ENCODE measurements at places on chromosomes 7 and 10.

DNA sequence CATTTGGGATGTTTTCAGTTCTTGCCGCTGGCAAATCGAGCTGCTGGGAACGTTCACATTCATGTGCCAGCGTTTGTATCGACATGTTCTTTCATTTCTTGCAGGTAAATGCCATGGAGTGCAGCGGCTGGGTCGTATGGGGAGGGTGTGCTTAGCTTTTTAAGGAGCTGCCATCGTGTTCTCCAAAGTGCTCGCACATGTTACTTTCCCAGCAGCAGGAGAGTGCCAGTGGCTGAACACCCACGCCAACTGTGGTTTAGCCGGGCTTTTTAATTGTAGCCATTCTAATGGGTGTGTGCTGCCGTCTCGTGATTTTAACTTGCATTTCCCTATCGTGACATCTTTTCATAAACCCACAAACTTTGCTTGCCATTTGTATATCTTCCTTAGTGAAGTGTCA lies 11.6 kb upstream of the BNIP3 start:
- DNase-seq: no peak
- H3K36me3 ChIP-seq: no peaks in the 10 kb centered on the region
- H3K27me3 ChIP-seq: no peaks in the 10 kb centered on the region
- H3K27ac ChIP-seq: no peak overlapping the region
- peaks cover 23% of the 10 kb centered on the region for H3K4me1 ChIP-seq
- H3K4me3 ChIP-seq: no peak overlapping the region

- no peak overlapping the region for H3K4me3 ChIP-seq
- no peak for DNase-seq
- no peaks in the 10 kb centered on the region for H3K27me3 ChIP-seq
- H3K27ac ChIP-seq: no peak overlapping the region
- H3K4me1 ChIP-seq: no peaks in the 10 kb centered on the region
Observed at GRCh38 chr10:93749218-93749799, 8.4 kb upstream of the LGI1 start.

- no peak overlapping the region for H3K4me3 ChIP-seq
- H3K27ac ChIP-seq: no peak overlapping the region
- DNase-seq: no peak
Observed at GRCh38 chr7:90232430-90232829, 12.5 kb upstream of the CFAP69 start.

- no peak overlapping the region for H3K27ac ChIP-seq
- no peak overlapping the region for H3K4me3 ChIP-seq
- no peaks in the 10 kb centered on the region for H3K4me1 ChIP-seq
- no peaks in the 10 kb centered on the region for H3K27me3 ChIP-seq
- no peaks in the 10 kb centered on the region for H3K36me3 ChIP-seq
Observed at GRCh38 chr7:163298-163695, 29.1 kb upstream of the FAM20C start.

DNA sequence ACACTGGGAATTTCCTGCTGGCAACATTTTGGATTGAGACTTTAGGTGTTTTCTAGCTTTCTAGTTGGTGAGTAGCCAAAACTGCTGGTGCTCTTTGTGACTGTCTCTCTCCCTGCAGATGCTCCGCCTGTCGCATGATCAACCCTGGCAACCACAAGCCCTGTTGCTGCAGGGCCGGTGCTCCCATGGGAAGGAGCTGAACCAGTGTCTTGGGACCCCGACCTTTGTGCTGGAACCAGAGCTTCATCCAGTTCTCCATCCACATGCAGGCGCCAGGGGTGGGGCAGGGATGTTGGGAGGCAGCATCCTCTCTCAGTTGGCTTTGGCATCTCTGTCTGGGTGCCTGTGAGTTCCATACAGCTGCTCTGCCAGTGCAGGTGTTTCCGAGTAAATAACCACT lies 306.2 kb upstream of the MKI67 start:
- no peak overlapping the region for H3K27ac ChIP-seq
- no peak overlapping the region for H3K4me3 ChIP-seq
- DNase-seq: no peak
- no peaks in the 10 kb centered on the region for H3K4me1 ChIP-seq

GRCh38 chr10:71631007-71631861 lies 88.3 kb downstream of the C10orf105 start:
- no peak overlapping the region for H3K4me3 ChIP-seq
- H3K27me3 ChIP-seq: no peaks in the 10 kb centered on the region
- no peak overlapping the region for H3K27ac ChIP-seq
- H3K36me3 ChIP-seq: no peaks in the 10 kb centered on the region

- H3K4me3 ChIP-seq: no peak overlapping the region
- no peaks in the 10 kb centered on the region for H3K4me1 ChIP-seq
- no peaks in the 10 kb centered on the region for H3K36me3 ChIP-seq
- H3K27ac ChIP-seq: peak overlapping the region; percentile 75
Observed at GRCh38 chr7:604001-604883, 84.6 kb upstream of the PDGFA start.

GRCh38 chr10:130810856-130811255 lies 500.7 kb downstream of the TCERG1L start:
- no peak overlapping the region for H3K4me3 ChIP-seq
- H3K4me1 ChIP-seq: no peaks in the 10 kb centered on the region
- H3K36me3 ChIP-seq: no peaks in the 10 kb centered on the region

DNA sequence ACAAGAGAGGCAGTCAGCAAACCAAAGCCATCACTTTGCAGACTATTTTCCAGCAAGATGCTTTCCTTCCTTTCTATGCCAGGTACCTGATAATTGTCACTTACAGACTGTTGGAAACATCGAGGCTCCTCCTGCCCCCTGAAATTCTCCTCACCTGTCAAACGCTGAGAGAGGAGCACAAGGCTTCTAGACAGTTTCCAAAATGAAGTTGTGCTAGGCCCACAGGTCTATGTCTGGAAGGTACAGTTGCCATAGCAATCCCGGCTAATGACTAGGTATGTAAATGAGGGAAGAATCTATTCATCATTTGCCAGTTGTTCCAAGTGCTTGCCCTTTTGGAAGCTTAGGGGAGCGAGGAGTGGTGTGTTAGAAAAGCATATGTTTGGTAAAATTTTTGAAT lies 334.4 kb downstream of the CALN1 start:
- no peak overlapping the region for H3K4me3 ChIP-seq
- no peaks in the 10 kb centered on the region for H3K27me3 ChIP-seq
- no peak for DNase-seq
- no peak overlapping the region for H3K27ac ChIP-seq
- H3K4me1 ChIP-seq: no peaks in the 10 kb centered on the region

GRCh38 chr10:44310762-44311562 lies 73.9 kb downstream of the CXCL12 start:
- peak; percentile 86 for DNase-seq
- no peaks in the 10 kb centered on the region for H3K4me1 ChIP-seq
- no peaks in the 10 kb centered on the region for H3K27me3 ChIP-seq
- H3K36me3 ChIP-seq: no peaks in the 10 kb centered on the region

- DNase-seq: no peak
- H3K36me3 ChIP-seq: no peaks in the 10 kb centered on the region
- no peak overlapping the region for H3K27ac ChIP-seq
- no peaks in the 10 kb centered on the region for H3K27me3 ChIP-seq
- no peaks in the 10 kb centered on the region for H3K4me1 ChIP-seq
Observed at GRCh38 chr10:117500456-117500855, 42.1 kb upstream of the EMX2 start.

DNA sequence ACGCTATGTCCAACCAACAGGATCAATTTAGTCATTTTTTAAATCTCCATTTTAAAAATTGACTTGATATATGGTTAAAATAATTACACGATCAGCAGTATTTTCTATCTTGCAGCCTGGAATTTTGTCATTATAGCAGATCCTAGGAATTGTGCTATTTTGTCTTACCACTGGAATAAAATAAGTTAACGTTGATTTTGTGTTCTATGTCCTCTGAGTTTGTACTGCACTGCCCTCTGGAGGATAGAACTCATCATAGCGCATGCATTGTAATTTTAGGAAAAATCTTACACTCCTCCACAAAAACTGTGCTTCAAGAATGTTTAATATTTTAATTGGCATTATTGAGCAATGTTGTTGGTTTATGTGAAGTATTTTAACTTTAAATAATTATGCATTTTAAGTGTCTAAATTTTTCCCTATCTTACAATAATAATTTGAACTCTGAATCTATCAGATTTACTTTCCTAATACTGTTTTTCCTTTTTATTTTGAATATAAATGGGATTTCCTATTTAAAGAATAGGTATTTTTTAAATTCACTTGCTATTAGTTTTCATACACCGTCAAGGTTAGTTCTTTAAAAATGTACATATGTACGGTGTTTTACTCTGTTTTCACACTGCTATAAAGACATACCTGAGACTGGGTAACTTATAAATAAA lies 220.1 kb downstream of the PPP1R3A start:
- H3K4me3 ChIP-seq: no peak overlapping the region
- H3K27ac ChIP-seq: no peak overlapping the region
- no peaks in the 10 kb centered on the region for H3K36me3 ChIP-seq
- H3K4me1 ChIP-seq: no peaks in the 10 kb centered on the region
- DNase-seq: no peak

GRCh38 chr10:89633484-89633883 lies 11.6 kb downstream of the PANK1 start:
- H3K4me3 ChIP-seq: peak overlapping the region; percentile 17
- H3K36me3 ChIP-seq: no peaks in the 10 kb centered on the region
- peak overlapping the region; percentile 91 for H3K27ac ChIP-seq
- DNase-seq: no peak
- no peaks in the 10 kb centered on the region for H3K27me3 ChIP-seq
- peaks cover 51% of the 10 kb centered on the region for H3K4me1 ChIP-seq

DNA sequence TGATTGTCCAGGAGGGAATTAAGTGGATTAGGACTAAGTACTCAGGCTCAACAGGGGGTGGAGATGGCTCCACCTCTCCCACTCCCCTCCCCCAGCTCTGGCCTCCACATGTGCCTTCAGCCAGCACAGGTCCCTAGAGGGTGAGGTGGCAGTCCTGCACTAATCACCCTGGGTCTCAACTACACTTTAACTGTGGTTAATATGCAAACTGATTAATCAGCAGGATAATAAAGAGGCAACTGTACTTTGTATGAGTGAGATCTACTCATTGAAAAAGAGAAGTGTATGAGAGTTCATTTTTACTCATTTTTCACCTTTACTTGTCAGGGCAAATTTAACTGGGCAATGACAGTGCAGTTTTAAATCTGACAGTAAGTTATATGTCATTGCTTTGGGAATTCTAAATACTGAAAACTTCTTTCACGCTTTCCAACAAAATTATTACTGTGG lies 223.8 kb upstream of the CCDC6 start:
- no peak for DNase-seq
- H3K4me1 ChIP-seq: no peaks in the 10 kb centered on the region
- no peaks in the 10 kb centered on the region for H3K36me3 ChIP-seq
- no peak overlapping the region for H3K27ac ChIP-seq
- no peaks in the 10 kb centered on the region for H3K27me3 ChIP-seq

DNA sequence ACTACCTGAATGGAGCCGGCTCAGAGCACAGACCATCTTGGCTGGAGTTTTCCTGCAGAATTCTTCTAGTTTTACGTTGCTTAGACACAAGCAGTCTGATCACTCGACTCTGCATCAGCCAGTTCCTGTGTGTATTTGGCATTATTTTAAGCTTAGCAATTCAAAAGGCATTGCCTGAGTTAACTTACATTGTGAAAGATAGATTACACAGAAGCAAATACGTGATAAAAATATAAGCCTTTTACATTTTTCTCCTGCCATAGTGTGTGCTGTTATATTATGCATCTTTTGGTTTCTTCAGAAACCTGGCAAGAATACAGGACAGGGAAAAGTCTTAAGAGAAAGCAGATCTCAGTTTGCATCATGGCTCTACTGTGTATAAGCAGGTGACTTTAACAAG lies 98.1 kb downstream of the LRRC4 start:
- H3K27ac ChIP-seq: no peak overlapping the region
- peaks cover 13% of the 10 kb centered on the region for H3K36me3 ChIP-seq
- no peak overlapping the region for H3K4me3 ChIP-seq
- no peaks in the 10 kb centered on the region for H3K4me1 ChIP-seq
- no peaks in the 10 kb centered on the region for H3K27me3 ChIP-seq

DNA sequence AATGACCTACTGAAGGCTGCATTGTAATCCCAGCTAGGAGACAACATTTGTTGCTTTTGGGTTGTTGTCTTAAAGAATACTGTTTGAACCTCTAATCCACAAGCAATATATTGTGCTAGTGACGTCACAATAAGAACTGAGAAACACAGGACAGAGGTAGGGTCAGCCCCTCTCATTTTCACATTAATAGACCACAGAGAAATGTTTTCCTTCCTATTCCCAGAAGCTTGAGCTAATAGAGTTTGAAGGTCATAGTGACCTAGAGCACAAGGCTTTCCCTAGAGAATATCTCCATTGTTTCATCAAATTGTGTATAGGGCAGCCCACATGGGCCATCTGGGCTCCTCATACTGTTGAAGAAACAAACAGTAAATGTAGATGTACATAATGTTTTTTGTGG lies 300.9 kb upstream of the AKR1E2 start:
- no peak for DNase-seq
- H3K4me1 ChIP-seq: no peaks in the 10 kb centered on the region
- H3K4me3 ChIP-seq: no peak overlapping the region
- H3K36me3 ChIP-seq: no peaks in the 10 kb centered on the region
- H3K27me3 ChIP-seq: no peaks in the 10 kb centered on the region

DNA sequence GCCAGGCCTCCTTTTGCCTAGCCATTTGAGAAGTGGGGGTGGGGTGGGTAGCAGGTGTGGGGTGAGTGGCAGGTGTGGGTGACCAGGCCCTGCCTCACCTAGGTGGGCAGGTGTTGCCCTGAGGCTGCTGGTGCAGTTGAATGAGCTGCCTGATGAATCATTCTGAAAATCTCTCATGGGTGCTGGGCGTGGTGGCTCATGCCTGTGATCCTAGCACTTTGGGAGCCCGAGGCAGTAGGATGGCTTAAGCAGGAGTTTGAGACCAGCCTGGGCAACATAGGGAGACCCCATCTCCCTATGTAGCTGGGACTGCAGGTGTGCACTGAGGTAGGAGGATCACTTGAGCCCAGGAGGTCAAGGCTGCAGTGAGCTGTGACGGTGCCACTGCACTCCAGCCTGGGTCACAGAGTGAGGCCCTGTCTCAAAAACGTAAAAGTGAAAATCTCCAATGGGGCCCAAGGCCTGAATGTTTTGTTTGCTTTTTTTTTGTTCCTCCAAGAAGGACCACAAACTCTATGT lies 17.7 kb downstream of the TSPAN14 start:
- DNase-seq: no peak
- H3K4me1 ChIP-seq: peaks cover 4% of the 10 kb centered on the region
- H3K27me3 ChIP-seq: no peaks in the 10 kb centered on the region
- H3K4me3 ChIP-seq: no peak overlapping the region

GRCh38 chr7:27263781-27264180 lies 21.2 kb downstream of the EVX1 start:
- no peak for DNase-seq
- no peaks in the 10 kb centered on the region for H3K27me3 ChIP-seq
- H3K4me3 ChIP-seq: no peak overlapping the region
- H3K27ac ChIP-seq: no peak overlapping the region
- no peaks in the 10 kb centered on the region for H3K36me3 ChIP-seq

- no peaks in the 10 kb centered on the region for H3K36me3 ChIP-seq
- H3K27me3 ChIP-seq: no peaks in the 10 kb centered on the region
- no peak overlapping the region for H3K4me3 ChIP-seq
- no peak for DNase-seq
- H3K4me1 ChIP-seq: no peaks in the 10 kb centered on the region
Observed at GRCh38 chr7:71775648-71776047, 636.5 kb downstream of the CALN1 start.

GRCh38 chr7:138092486-138093028 lies 16.3 kb downstream of the AKR1D1 start:
- DNase-seq: no peak
- no peaks in the 10 kb centered on the region for H3K27me3 ChIP-seq
- H3K4me1 ChIP-seq: no peaks in the 10 kb centered on the region
- H3K27ac ChIP-seq: no peak overlapping the region

Data from right lobe of liver (tissue), 6 donors.